ENCODE measurements at places on chromosomes 2 and 18. TPM values are rescaled to one million over a fixed set of nuclear protein-coding genes. Genes with fewer than 3 reads are reported as not detected.

DNA sequence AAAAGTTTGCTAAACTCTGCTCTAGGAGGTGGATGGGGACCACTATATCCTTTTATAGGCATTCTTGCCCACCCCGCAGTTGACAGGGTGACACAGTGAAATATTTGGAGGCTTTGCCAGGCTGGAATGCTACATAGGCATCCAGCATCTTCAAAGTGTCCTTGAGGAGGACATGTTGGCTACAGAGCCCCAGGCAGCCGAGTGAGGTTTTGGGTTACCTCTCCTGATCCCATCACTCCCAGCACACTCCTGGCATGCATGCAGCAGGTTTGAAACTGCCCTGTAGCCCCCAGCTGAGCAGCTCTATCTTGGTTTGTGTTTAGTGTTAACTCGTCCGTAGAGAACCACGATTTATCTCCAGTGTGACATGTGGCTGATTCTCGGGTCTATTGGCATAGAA, 7.3 kb downstream of the FOSL2 start:
- DNase-seq: no peak

- peak; percentile 66 for DNase-seq
Measured at GRCh38 chr2:239824866-239825704, 200.1 kb downstream of the NDUFA10 start.

- peak; percentile 3 for DNase-seq
Measured at GRCh38 chr2:20596973-20597859, 53.7 kb downstream of the HS1BP3 start.

DNA sequence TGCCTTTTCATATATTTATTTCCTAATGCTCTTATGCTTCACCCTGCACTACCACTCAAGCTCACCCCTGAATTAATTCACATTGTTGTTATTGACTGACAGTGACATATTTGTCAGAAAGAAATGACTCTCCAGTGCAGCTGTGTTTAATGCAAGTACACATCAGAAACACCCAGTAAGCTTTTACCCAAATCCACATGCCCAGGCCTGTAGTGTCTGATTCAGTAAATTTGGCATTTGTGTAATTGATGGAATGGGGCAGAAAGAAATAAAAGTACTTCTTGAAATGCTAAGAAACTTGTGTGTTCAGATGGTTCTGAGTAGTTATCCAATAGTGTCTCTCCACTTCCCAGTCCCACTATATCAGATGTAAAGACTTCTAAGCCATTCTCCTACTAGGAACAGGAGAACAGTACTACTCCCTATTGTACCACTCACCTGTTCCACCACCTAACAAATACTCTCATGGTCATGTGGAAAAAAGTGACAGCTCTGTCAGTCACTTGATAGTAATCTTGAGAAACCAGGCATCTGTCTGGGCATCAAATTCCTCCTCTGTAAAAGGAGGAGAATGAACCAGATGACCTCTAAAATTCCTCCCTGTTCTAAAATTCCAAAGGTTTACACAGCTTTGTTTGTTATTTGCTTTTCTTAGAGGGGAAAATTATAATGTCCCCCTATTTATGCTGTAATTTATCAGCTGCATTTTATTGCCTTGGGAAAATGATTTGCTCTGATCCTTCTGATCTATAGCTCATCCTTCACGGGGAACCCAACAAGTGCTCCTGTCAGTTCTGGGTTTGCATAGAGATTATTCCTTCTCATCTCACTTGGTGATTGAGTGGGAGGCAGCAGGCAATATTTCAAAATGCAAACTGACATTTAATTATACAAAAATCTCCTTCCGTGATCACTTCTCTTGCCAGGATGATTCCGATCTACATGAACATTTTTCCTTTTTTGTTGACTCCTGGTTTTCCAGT, 70.9 kb downstream of the ZNF385B start:
- no peak for DNase-seq

GRCh38 chr18:23838233-23838632, 149.0 kb downstream of the LAMA3 start:
- DNase-seq: no peak

- DNase-seq: no peak
Measured at GRCh38 chr18:34942975-34943374, 98.2 kb upstream of the MAPRE2 start.

GRCh38 chr18:73118121-73118816, 250.5 kb upstream of the NETO1 start:
- DNase-seq: no peak

GRCh38 chr18:24553571-24554285, 93.3 kb downstream of the HRH4 start:
- DNase-seq: no peak

DNA sequence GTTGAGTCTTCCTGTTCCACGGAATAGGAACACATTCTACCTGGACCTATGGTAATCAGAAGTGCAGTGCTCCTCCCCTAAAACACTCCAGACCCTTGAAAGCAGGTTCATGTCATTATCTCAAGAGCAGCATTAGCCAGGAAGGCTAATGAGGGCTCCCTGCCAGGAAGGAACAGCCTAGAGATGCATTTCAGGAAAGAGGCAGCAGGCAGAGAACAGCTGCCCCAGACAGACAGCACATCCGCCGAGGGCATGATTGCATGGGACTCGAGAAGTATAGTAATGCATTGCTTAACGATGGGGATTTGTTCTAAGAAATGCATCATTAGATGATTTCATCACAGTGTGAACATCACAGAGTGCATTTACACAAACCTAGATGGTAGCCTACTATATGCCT, 171.5 kb downstream of the ALK start:
- DNase-seq: no peak

- no peak for DNase-seq
Measured at GRCh38 chr2:86764661-86765309, 25.9 kb downstream of the CD8A start.

GRCh38 chr18:32378705-32379104, 92.0 kb downstream of the GAREM1 start:
- DNase-seq: no peak

DNA sequence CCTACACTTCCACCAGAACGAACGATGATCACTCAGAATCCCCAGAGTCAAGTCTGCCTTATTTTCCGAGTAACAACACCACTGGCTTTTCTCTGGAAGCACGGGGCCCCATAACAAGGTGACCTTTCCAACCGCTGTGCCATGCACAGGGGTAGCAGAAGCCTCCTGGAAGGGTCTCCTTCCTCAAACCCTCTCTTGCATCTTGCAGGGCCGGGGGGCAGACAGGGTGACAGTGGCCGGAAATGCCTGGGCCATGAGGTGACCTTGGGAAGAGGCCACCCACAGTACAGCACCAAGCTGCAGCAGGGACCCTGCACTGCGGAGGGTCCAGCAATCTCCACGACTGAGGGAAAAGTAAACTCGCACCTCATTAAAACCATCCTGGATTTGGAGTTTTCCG, 108.5 kb downstream of the PXDN start:
- no peak for DNase-seq

- DNase-seq: peak; percentile 65
Measured at GRCh38 chr2:210224941-210225672, at the start of gene ACADL. ACADL (minus strand) TSS chr2:210225447; CDS start chr2:210225263, 184 bp downstream.

GRCh38 chr2:20507166-20507692, 60.4 kb downstream of the RHOB start:
- no peak for DNase-seq

- DNase-seq: no peak
Measured at GRCh38 chr2:24676493-24676892, 116.7 kb downstream of the PTRHD1 start.

DNA sequence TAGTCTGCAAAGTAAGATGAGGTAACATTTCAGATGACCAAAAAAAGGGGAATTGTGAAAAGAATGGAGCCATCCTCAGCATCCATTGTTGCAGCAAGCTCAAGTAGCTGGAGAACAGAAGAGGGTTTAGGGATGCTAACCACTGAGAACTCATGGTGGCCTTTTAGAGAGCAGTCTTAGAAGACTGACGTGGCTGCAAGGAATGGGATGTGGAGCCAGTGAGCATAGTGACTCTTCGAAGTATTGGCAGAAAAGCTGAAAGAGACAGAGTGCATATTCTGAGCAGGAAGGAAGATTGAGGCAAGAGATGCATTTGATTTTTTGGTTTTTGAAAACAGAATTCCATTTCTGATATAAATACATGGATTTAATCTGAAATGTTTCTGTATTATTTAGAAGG, 151.2 kb downstream of the UBE2E3 start:
- no peak for DNase-seq

DNA sequence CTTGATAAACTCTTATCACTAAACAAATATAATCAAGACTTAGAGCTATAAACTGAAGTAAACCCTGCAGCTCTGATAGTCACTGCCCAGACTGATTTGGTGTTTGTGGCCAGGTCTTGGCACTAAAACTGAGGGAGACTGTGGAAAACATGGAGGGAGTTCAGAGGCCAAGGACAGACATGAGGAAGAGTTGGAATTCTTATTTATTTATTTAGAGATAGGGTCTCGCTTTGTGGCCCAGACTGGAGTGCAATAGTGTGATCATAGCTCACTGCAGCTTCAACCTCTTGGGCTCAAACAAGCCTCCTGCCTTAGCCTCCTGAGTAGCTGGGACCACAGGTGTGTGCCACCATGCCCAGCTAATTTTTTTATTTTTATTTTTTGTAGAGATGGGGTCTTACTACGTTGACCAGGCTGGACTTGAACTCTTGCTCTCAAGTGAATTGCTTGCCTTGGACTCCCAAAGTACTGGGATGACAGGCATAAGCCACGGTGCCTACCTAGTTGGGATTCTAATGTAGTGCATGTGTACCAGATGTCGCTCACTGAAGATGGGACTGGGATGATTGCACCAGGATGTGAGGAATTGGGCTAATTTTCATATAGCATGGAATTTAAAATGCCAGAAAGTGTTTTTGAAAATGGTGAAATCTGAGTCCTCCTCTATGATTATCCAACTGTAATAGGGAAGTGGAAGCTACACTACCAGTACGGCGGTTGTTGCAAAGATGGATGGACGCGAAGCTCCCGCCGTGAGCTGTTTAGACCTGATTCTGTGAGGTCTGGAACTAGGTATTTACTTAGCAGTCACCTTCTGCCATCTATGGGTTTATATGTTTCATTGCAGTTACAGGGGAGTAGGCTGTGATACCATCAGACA, 52.7 kb upstream of the CTLA4 start:
- peak; percentile 50 for DNase-seq

TNP1 gene
- total RNA-seq: not detected

TXNL1 gene
- total RNA-seq: 72.8 TPM

ATAD2B gene
- 18.3 TPM for total RNA-seq

SERPINB13 gene
- total RNA-seq: not detected

SETBP1 gene
- 9.6 TPM for total RNA-seq

SCLY gene
- 68.4 TPM for total RNA-seq

UNC80 gene
- 0.34 TPM for total RNA-seq

LIMS3 gene
- 2.5 TPM for total RNA-seq

COL4A3 gene
- total RNA-seq: 1.1 TPM

RANBP2 gene
- total RNA-seq: 90.4 TPM

CNGA3 gene
- total RNA-seq: not detected

NCOA1 gene
- total RNA-seq: 16.9 TPM

TPO gene
- not detected for total RNA-seq
